ENCODE measurements at places on chromosomes 7 and 10.

DNA sequence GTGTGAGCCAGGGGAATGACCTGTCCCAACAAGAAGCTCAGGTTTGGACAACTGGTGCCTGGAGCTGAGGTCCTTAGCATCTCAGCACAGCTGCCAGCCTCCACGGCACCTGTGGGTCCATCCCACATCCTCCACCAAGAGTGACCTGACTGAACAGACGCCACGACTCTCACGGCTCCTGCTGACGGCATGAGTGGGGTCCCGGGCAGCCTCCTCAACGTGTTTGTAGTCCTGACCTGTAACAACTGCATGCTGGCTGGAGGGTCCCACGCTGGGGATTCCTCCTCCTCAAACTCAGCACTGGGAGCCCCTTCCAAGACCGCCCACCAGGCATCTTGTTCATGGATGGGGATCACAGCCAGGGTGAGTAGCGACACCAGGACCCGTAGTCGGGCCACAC lies 36.2 kb downstream of the FAM20C start:
- DNase-seq, result no peak

- DNase-seq, result no peak
These were observed 73.1 kb downstream of the SLC13A1 start for GRCh38 chr7:123126691-123127090.

GRCh38 chr10:87927091-87927490 lies 63.7 kb downstream of the PTEN start:
- DNase-seq, result no peak

GRCh38 chr7:55052081-55052480 lies 33.3 kb downstream of the EGFR start:
- no peak for DNase-seq

GRCh38 chr7:90064370-90064769 lies 89.9 kb upstream of the STEAP1 start:
- no peak for DNase-seq

GRCh38 chr10:69089638-69090599 lies 2.0 kb downstream of the SRGN start:
- no peak for DNase-seq

DNA sequence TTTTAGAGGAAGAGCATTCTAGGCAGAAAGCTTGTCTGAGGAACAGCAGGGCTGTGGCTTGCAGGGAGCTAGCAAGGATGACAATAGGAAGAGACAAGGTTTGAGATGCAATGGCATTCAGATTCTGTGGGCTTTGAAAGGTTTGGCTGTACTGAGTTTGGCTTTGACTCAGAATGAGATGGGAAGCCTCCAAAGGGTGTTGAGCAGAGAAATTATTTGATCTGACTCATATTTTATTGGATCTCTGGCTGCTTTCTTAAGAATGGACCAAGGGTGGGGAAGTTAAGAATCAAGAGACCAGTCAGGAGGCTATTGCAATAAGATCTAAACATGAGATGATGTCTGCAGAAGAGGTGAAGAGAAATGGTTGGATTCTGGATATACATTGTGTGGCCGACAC lies 273.2 kb downstream of the CDK14 start:
- no peak for DNase-seq

GRCh38 chr7:98730326-98730725 lies 113.2 kb downstream of the NPTX2 start:
- no peak for DNase-seq
